ENCODE measurements at places on chromosomes 2 and 18.
A peak's percentile ranks its signal among the peaks of the same experiment; 100 is the strongest.

- no peak for DNase-seq
Measured at GRCh38 chr2:227436436-227437174, 35.4 kb upstream of the AGFG1 start.

DNA sequence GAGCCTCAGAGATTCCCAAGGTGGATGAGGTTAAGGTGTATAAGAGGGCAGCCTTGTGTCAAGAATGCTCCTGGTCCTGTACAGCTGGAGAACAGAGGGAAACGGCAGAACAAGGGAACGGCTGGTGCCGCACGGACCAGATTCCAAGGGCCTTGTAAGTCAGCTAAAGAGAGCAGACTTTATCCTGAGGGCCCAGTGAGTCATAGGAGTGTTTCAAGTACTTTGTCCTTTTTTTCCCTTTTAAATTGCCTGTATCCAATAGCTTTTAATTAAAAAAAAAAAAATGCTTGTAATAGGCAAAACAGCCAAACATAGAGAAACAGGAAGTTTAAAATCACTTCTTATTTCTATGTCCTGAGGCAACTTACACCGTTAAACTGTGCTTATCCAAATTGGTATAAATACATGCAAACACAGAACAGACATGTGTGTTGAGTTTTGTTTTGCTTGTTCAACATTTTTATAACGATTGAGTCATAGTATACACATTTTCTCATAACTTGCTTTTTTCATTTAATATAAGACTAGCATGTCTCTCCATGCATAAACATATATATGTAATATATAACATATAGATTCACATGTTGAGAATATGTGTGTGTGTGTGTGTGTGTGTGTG is 42.1 kb upstream of the EVA1A start:
- DNase-seq, result peak; percentile 81

DNA sequence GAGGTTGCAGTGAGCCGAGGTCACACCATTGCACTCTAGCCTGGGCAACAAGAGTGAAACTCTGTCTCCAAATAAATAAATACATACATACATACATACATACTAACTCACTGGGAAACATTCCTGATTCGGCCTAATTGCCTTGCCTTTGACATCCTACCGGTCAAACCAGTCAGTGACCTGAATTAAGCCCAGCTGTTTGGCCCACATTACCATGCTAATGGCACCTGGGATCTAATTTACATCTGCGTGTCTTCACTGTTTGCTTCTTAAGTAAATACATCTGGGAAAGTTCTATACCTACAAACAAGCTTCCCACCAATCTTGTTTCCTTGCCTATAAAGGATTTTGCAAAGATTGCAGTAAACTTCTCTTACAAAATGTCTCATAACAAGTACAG is 230.2 kb upstream of the ZC3H15 start:
- no peak for DNase-seq

DNA sequence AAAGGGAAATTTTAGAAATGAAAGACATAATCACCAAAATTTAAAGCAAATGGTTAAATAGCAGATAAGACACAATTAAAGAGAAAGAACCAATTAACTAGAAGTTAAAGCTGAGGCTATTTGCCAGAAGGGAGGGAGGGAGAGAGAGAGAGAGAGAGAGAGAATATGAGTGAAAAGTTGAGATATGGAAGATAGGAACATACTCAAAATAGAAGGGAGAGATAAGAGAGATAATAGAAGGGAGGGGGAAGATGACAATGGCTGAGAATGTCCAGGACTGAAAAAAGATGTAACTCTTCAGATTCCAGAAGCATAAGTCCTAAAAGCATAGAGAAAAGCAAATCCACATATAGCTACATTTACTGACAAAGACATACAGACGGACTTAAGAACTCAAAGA is 17.1 kb upstream of the AAK1 start:
- no peak for DNase-seq

GRCh38 chr18:79887181-79888000 is 64.1 kb downstream of the SLC66A2 start:
- no peak for DNase-seq

DNA sequence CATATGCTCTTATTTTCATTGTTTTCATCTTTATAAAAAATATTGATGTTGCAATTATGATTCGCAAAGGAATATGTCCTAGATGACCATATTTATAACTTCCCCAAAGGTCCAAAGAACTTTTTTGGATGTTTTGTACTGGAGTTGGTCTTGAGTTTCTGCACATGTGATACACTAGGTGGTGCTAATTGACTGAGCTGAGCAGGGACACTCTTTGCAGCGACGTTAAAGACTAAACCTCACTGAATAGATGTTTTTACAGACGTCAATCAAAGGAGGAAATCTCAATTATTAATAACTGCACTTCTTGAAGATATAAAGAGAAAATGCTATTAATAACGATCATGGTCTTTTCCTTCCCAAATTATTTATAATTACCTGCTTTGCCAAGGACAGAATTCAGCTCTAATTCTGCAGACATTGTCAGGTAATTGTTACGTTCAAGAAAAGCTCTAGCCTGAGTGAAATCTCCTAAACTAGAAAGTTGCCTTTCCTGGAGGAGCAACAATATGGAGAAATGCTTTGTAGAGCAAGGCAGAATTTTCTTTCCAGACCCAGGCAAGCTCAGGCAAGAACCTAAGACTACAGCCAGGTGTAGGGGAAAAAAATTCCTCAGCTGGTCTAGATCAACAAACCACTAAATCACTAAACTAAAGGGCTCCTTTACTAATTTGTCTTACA is 119.3 kb upstream of the RBBP8 start:
- peak; percentile 65 for DNase-seq

DNA sequence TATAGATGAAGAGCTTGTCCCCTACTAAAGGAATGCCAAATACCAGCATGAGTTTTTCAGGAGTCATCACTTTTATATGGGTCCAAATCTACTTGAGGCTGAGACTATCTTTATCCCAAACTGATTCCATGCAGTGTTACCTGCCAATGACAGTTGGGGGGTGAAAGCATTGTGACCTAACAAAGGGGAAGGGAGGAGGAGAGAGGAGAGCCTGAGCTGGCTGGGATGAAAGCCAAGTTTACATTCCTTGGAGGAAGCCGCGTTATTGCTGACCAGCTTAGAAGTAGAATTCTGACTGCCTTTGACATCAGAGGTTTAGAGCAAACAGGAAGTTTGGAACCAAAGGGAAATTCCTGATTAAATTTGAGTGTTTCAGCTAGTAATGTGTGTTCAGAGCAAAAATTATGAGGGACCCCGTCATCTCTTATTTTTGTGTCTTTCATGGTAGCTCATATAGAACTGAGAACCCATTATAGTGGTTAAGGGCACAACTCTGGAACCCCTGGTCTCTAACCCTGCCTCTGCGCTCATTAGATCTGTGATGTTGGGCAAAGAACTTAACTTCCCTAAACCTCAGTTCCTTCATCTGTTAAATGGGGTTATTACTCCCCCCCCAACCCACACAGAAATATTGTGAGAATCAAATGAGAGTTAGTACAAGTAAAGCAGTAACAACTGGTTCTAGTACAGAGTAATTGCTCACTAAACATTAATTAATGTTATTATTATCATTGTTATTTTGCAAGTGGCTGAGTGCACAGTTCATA is 199.3 kb upstream of the EPAS1 start:
- DNase-seq, result peak; percentile 90

DNA sequence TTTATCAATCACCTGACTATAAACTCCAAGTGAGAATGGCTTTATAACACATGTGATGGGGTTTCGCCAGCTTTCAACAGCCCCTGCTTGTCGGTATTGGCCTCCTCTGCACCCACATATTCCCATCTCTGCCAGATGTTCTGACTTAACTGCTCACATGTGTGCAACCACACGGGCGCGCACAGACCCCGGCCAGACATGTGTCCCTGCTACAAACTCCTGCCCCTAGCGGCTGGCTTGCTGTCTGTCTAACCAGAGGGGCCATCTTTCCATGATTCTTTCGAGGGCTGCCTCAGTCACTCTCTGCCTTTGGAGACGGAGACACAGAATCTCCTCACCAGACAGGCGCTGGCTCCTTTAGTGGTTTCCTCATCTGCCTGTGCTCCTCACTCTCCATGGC is 15.3 kb downstream of the STON1 start:
- no peak for DNase-seq

- DNase-seq, result peak; percentile 90
Measured at GRCh38 chr2:65432227-65433190, at the start of gene SPRED2. SPRED2 (minus strand) TSS chr2:65432599; CDS start chr2:65431987, 612 bp downstream.

DNA sequence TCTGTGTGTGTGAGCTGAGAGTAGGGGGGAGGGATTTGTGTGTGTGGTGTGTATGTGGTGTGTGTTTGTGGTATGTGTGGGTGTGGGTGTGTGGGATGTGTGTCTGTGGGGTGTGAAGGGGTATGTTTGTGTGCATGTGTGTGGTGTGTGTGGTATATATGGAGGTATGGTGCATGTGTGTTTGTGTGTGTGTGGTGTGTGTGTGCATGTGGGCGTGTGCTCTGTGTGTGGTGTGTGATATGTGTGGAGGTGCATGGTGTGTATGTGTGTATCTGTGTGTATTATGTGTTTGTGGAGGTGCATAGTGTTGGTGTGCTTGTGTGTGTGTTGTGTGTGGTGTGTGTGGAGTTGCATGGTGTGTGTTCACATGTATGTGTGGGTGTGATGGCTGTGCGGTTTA is 106.0 kb downstream of the CMPK2 start:
- DNase-seq, result no peak

GRCh38 chr18:32542221-32542798 is 71.6 kb upstream of the GAREM1 start:
- no peak for DNase-seq

All from AG20443 (cell line).